ENCODE measurements at places on chromosomes 6 and 20. TPM values are rescaled to one million over a fixed set of nuclear protein-coding genes. Genes with fewer than 3 reads are reported as not detected.

REV3L gene
- 23.8 TPM for total RNA-seq

ARFGEF3 gene
- total RNA-seq: 5.3 TPM

PCSK2 gene
- total RNA-seq: not detected

POU3F2 gene
- total RNA-seq: not detected

CST3 gene
- total RNA-seq: 519 TPM

SLPI gene
- not detected for total RNA-seq

ESR1 gene
- total RNA-seq: not detected

ERGIC3 gene
- 195 TPM for total RNA-seq

TGM3 gene
- not detected for total RNA-seq

VAPB gene
- total RNA-seq: 11.3 TPM

LY6G6D gene
- total RNA-seq: not detected

SIM1 gene
- total RNA-seq: not detected

SAMD3 gene
- total RNA-seq: not detected

All from mammary microvascular endothelial cell (primary cell).